ENCODE measurements at places on chromosomes 3 and 15.

DNA sequence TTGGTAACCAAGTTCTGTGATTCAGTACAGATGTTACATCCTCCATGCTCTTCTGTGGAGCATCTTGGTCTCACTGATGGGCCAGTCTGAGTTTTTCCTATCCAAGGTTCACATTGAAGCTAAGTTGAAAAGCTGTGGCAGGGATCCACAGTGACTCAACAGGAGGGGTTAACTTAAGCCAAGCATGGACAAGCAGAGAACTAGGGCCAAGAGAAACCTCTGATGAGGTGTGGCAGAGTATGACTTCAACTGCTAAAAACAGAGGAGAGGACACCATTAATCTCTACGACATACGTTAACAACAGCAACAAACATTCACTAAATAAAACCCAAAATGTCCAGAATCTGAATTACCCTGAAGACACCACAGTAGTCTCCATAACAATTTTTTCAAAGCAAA, 268.1 kb upstream of the UBE2E2 start:
- no peak for DNase-seq

GRCh38 chr15:83155942-83156341, 48.5 kb downstream of the TM6SF1 start:
- no peak for DNase-seq

- peak; percentile 96 for DNase-seq
Measured at GRCh38 chr15:63121382-63122001, at the start of gene LACTB. Gene LACTB (plus strand): TSS chr15:63121861. CDS start chr15:63121872, 11 bp downstream.

- no peak for DNase-seq
Measured at GRCh38 chr3:133138017-133138416, 99.8 kb downstream of the TMEM108 start.

DNA sequence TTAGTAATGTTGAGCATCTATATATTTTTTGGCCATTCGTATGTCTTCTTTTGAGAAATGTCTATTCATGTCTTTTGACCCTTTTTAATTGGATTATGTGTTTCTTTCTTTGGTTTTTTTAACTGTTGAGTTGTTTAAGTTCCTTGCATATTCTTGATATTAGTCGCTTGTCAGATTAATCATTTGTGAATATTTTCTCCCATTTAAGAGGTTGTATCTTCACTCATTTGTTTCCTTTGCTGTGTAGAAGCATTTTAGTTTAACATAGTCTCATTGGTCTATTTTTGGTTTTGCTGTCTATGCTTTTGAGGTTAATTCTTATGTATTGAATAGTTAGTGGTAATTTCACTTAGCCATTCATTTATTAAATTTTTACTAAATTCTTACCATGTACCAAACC, 283.8 kb downstream of the ZPLD1 start:
- no peak for DNase-seq

DNA sequence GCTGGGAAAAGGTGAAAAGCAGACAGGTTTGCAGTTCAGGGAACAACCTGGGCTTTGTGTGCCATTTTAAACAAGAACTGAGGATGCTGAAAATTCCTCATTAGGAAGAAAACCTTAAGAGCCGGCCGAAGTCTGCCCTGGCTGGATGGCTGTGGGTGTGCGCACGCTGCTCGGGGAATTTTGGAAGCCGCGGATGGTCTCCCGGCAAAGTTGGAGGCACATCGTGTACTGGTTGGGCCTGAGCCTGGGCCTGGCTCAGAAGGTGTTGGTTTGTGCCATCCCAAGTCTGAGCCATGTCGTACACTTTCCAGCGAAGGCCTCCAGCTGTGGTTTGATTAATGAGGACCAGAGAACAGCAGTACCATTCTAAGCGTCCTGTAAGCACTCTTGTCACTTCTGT, 188.2 kb downstream of the ATP10A start:
- no peak for DNase-seq

DNA sequence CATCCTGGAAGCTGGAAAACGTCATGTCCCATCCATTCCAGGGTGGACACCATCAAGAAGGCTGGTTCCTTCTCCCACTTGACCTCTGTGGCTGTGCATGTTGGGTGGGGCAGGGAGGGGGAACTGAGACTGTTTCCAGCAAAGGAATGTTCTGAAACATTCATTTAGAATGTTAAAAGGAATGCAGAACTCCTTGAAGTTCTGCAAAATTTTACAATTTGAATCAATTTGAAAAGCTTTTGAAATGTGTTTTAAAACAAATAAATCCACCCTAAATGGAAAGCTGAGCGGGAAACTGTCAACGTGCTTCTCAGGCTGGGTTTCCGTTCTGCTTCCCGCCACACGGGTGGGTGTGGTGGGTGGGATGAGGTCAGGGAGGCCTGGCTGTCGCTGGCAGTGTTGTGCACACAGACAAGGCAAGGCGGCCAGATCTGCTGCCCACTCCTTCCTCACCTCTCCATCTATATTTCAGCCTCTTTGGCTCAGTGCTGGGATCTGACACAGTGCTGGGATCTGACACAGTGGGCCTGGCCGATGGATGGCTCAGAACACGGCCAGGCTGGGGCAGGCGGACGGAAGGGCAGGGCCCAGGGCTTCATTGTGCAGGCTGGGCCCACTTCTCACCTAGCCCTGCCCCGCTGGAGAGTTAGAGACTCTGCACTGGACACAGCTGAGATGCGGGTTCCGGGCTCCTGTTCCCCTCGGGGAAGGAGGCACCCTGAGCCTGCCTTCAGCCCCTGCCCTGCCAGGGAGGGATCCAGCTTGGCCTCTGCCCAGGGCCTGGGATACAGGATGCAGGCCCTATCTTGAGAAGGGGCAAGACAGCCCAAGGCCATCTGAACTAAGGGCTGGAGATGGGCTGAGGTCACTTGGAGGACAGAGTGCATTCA, 110.4 kb downstream of the TMEM266 start:
- DNase-seq: no peak

GRCh38 chr15:27784107-27784506, 315.0 kb downstream of the OCA2 start:
- no peak for DNase-seq

- no peak for DNase-seq
Measured at GRCh38 chr3:149559525-149559924, 85.0 kb downstream of the TM4SF4 start.

- DNase-seq: peak; percentile 70
Measured at GRCh38 chr15:101676921-101677329, 24.7 kb upstream of the TM2D3 start.
